ENCODE measurements at places on chromosomes 3 and 15.

GRCh38 chr3:136899622-136900158, 37.7 kb downstream of the NCK1 start:
- DNase-seq, result no peak

DNA sequence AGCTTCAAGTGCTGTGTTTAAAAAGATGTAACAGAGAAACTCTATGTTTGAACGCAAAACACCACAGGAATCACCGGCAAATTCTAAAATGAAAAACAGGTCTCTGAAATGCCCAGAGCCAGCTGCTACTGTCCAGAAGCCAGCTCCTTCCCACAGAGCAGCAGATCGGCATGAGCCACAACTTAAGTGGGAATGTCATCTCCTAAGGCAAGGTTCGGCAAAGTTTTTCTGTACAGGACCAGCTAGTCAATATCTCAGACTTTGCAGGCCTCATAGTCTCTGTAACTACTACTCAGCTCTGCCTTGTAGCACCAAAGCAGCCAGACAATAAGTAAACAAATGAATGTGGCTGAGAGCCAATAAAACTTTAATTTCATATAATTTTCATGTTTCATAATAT, 4.9 kb downstream of the PLOD2 start:
- no peak for DNase-seq

GRCh38 chr3:135192929-135193328, 397.9 kb downstream of the EPHB1 start:
- no peak for DNase-seq

GRCh38 chr3:82978368-82978767, 1216.9 kb upstream of the GBE1 start:
- no peak for DNase-seq

- DNase-seq, result no peak
These were observed 23.8 kb downstream of the NIPA1 start for GRCh38 chr15:22810033-22810852.

DNA sequence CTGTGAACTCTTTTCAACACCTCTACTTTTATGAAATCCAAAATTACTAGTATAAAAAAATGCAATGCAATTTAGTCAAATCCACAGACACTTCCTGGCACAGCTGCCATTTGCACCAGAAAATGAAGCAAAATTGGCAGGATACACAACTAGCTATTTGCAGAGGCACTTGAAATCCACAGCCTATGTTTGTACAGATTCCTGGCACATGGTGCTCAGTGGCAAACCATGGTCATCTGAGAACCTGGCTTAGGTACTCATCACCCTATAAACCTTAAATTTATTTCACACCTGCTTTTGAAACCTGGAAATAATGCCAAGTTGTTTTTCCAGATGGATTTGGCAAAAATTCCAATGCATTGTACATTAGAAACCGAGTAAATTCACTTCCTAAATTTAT, 20.2 kb upstream of the PPM1L start:
- no peak for DNase-seq

DNA sequence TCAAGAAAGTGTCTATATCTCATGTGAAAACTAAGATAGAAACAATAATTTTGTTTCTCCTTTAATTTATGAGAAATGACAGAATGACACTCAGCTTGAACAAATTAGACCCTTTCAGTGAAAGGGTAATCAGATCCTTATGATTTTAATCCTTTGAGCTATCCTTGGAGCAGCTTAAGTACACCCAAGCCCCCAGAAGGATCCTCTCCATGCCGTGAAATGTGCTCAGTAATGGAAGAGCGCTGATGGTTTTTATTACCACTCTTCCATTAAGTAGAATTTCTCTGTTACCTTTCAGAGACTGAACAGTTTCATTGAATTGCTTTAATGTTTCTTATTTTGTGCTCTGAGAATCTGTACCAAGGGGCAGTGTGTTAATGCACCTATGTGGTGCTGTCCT, 54.3 kb downstream of the HMG20A start:
- DNase-seq, result no peak

DNA sequence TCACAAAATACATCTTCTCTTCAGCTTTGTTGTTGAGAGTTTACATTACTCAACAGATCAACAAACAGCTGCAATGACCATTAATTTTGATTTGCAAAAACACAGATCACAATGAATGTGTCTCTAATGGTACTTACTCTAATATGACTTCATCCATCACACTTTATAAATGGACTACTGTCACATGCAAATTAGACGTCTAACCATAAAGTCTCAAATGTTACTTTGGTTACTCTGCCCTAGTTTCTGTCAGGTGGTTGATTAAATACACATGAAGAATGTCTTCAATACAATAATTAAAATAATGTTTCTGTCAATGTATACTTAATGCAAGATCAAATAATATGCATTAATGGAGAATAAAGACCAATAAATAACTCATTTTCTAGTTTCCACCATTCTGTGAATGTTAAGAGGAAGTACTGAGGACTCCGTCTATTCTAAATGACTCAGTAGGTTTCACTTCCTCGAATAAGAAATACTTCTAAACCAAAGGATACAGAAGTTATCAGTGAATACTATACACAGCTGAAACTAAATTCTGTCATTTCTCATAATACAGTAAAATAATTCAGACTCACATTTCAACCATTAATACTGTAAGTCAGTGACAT, 145.8 kb downstream of the CBLB start:
- DNase-seq, result no peak

GRCh38 chr3:25657293-25657692, 7.4 kb downstream of the TOP2B start:
- DNase-seq, result no peak

DNA sequence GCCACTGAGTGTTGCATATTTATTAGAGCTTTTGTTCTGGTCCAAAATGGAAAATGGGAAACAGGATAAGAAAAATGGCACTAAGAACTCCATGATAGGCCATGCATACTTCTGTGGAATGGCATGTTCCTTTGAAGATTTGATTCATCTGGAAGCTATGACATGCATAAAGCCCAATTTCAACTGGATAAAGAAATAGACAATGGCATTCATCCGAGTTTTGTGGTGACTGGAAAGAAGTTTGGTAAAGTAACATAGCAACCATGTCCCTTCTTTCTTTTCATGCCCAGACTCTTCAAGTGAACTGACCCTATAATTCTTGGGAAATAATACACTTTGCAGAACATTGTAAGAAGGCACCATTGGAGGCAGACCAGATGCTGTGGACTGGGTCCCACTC, 368.4 kb upstream of the IL12A start:
- no peak for DNase-seq

GRCh38 chr3:88807491-88808105, 299.8 kb upstream of the EPHA3 start:
- DNase-seq, result no peak

DNA sequence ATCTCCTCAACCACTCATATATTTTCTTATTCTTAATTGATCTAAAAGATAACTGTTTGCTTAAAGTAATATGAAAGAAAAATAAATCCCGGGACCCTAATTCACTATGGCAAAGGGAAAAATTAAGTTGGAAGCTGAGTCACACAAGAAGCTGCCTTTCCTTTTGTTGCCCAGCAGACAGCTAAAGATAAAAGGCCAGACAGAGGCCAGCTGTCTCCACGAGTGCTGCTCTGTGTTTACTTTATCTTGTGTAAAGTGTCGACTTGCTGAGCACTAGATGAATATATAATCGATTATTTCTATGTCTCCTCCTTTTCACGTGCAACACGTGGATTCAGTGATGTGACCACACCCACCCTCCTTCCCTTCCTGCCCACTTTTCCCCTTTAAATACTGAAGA, 52.8 kb upstream of the NSMCE3 start:
- DNase-seq, result no peak

- DNase-seq, result no peak
These were observed 54.9 kb downstream of the EPHB3 start for GRCh38 chr3:184616436-184616835.

DNA sequence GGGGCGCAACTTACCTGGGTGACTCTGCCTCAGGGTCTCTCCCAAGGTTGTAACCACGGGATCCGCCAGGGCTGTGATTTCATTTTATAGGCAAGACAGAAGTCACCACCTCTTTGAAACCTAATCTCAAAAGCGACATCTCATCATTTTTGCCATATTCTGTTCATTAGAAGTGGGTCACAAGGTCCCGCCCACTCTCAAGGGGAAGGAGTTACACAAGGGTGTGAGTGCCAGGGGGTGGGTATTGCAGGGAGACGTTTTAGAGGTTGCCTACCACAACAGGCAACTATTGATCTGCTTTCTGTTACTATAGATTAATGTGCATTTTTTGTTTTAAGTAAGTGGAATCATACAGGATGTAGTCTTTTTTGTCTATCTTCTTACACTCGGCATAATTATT, 56.6 kb upstream of the ADPGK start:
- no peak for DNase-seq

GRCh38 chr15:67504796-67505195, 16.1 kb upstream of the C15orf61 start:
- no peak for DNase-seq

- no peak for DNase-seq
These were observed 85.5 kb upstream of the LRTM1 start for GRCh38 chr3:55013145-55013925.

GRCh38 chr15:91912336-91912735, 58.8 kb downstream of the SLCO3A1 start:
- DNase-seq, result no peak

- DNase-seq, result no peak
These were observed 82.9 kb downstream of the FSIP1 start for GRCh38 chr15:39699516-39700374.

GRCh38 chr15:52144656-52145178, 32.1 kb upstream of the BCL2L10 start:
- no peak for DNase-seq

GRCh38 chr3:156819842-156820691, 6.1 kb upstream of the LEKR1 start:
- DNase-seq, result no peak

- DNase-seq, result no peak
These were observed 3.2 kb upstream of the ZFYVE19 start for GRCh38 chr15:40803688-40804087.

DNA sequence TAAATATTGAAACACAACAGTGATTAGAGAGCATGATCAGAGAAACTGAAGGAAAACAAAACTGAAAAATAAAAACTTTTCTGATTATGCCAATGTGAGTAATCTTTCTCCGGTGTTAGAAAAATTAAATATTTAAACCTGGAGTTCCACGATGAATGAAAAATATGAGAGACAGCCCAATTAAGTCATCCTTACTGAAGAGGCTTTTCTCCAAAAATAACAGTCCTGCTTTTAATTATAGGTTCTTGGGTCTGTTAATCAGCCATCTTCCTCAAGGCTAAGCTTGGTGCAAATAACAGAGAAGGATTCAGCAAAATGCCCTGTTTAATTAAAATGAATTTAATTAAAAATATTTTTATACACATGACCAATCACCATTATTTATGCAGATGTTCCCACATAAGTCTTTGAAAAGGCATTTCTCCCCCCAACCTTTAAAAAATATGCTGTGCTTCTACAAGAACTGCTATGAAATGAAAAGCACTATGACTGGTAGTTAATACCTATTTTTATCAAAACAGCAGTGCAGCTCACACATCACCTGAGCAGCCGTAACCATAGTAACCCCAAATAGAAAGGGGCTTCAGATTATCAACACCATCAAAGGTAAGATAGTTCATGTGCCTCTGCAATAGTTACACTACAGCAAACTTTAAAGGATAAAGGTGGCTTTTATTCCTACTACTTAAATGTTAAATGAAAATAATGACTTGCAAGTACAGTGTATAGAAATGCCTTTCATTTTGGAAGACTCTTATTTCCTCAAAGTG, 175.7 kb downstream of the SLC9A9 start:
- no peak for DNase-seq

GRCh38 chr15:44792715-44793114, 56.4 kb downstream of the TRIM69 start:
- DNase-seq, result no peak
